ENCODE measurements at places on chromosomes 12 and 14. TPM values are rescaled to one million over a fixed set of nuclear protein-coding genes. Genes with fewer than 3 reads are reported as not detected.

GRCh38 chr12:4979737-4980136 lies 63.9 kb upstream of the KCNA5 start:
- DNase-seq, result peak; percentile 40

Gene DUSP6
- total RNA-seq, result 28.3 TPM

DNA sequence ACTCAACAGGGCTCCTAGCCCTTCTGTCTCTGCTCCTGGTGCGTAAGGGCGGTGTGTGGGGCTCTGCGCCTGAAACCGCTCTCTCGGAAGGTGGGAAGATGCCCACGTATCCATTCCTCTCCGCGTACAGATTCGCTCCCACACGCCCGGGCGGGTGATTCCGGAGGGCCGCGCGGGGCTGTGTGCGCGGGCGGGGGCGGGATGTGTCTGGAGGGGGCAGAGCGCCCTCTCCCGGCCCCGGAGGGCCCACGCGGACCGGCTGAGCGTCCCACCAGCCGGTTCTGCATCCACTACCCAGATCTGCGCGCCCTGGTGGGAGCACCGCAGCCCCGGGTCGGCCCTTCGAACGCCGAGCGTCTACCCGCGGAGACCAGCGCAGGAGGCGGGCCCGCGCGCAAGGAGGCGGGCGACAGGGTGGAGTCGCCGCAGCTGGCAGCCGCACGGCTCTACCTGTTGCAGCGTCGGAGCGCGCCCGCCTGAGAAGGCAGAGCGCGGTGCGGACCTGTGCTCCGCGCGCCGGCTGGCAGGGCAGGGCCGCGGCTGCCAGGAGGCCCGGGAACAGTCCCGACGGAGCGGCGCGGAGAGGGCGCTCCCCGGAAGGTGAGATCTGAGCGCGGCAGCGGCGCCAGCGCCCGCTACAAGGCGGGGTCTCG lies 1.4 kb upstream of the KCNK13 start:
- no peak for DNase-seq

DNA sequence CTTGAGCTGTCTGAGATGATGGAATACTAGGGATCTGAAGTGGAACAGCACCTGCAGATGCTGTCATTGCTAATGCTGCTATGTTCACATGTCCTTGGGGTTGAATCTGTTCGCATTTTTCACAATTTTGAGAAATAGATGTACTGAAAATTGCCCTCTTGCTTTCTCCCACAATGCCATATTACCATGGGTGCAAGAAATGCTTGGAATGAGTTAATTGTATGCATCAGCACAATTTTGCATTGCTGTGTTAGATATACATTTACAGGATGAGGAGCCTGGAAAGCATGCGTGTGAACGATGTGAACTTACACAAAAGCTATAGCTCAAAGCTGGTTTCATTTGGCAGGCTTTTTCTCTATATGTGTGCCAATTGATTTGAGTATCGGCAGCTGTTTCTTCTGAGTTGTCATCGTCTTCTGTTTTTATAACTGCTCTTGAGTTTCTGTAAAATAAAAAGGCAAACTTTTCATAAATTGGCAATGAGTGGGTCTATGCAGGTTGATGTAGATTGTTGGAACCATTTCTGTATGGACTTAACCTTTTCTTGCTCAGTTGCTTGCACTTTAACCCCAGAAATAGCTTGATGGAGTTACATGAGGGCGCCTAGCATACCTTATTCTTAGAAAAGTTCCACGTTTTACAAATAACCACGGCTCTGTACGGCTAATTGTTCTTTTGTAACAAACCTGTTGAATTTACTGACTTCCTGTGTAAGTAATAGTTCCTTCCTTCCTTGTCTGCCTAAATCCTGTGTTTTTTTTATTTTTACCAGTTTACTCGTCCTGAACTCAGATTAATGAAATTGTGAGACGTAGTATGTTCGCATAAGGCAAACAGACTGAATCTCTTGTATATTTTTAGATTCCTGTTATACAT lies 105.9 kb downstream of the FGD4 start:
- DNase-seq, result no peak

DNA sequence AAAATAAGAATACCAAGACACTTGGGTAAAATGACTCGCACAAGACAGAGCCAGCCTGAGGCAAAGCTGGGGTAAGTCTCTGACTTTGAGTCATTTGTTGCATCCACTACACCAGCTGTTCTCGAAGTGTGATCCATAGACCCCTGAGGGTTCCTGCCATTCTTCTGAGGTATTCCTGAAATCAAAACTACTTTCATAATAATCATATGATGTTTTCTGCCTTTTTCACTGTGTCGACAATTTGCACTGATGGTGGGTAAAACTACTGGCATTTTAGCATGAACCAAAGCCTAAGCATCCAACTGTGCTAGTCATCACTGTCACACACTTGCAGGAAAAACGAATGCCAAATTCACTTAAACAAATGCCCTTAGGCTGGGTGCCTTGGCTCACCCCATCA lies 135.5 kb upstream of the FUT8 start:
- DNase-seq, result peak; percentile 92

- no peak for DNase-seq
Observed at GRCh38 chr12:64120568-64120967, 101.5 kb downstream of the KICS2 start.

Gene DAO
- total RNA-seq, result not detected

Gene RILPL2
- 3.3 TPM for total RNA-seq

DNA sequence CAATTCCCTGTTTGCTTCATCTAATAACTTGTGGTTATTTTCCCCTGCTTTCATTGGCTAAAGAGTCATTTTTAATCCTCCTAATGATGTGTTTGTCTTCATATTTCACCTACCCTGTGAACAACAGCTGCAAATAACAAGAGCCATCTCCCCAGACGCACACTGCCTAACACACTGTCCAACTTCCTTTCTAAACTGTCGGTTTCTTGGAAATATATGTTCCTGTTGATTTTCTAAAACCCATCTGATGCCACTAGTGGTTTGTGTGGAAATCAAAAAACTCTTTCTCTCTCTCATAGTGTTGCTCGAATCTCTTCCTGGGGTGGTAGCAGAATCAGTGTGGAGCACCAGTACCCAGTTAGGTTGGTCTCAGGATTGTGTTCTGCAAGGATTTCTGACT lies 226.9 kb downstream of the EPS8 start:
- peak; percentile 94 for DNase-seq

DNA sequence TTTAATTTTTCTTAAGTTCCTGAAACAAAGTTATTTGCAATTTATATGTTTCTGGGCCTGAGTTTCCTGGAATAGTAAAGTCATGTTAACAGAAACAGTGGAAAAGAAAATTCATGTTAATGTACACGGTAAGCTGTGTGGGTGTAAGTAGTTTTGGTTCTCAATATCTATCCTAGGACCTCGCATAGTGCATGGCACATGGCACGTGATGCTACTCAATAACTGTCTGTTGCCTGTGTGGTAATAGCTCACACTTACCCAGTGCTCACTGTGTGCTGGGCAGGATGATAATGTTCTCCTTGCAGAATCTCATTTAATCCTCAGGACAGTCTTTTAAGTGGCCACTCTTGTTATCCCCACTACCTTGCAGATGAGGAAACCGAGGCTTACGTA lies 100.7 kb downstream of the DUSP16 start:
- DNase-seq, result no peak

Gene TMPRSS12
- total RNA-seq, result not detected

GRCh38 chr14:60133487-60133886 lies 31.7 kb downstream of the DHRS7 start:
- peak; percentile 5 for DNase-seq

DNA sequence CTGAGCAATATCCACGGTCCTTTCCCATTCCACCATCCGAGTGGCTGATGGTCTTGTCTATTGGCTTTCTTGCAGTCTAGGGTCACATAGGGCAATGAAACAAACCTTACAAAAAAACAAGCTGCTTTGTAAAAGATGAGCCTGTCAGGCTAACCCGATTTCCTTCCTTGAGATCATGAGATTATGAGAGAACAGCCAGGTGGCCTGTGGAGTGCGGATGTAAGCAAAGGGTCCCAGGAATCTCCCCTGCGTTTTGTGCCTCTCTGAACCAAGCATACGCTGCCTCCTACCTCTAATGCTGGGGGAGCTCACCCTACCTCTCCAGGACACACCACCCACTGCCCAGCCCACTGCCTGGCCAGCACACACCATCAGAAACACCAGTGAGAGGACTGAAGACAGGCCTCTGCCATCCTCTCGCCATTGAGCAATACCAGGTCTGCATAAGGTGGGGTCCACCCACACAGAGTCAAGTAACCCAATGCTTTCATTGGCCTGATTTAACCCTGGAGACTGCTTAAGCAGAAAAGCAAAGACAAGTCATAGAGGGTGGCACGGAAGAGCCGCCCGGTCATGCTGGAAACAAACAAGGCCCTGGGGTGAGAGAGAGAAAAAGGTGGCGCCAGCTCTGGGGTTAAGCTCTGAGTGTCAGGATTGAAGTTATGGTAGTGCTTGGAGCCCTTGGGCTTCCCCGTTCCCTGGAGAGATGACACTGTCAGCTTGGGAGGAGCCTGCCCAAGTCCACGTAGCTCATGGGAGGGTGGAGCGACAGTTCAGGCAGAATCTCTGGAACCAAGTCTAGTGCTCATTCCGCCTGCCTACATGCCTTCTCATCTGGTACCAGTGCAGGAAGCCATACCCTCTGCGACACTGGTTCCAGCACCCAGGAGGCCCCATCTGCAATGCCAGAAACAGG lies 46.6 kb downstream of the CALM1 start:
- no peak for DNase-seq

Gene LMNTD1
- not detected for total RNA-seq

Gene ZNF84
- 21.8 TPM for total RNA-seq

DNA sequence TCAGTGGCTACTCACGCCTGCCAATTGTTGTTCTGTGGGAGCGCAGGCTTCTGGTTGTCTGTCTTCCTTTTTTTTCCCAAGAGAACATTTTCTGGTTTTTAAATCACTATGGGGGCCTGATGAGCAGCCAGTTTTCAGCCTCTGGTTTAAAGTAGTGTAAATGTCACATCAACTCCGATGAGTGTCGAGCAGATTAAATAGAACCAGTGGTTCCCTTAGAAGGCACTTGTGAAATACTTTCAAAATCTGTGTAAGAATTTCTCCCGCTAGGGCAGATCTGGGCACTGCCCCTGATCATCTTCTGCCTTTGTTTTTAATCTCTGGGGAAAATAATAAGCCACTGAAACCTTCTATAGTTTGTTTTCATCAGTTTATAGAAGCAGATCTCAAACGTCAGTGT lies 130.4 kb downstream of the PRIMA1 start:
- no peak for DNase-seq

GRCh38 chr12:120814903-120815429 lies 89.2 kb downstream of the SPPL3 start:
- DNase-seq, result no peak

Gene ALX1
- not detected for total RNA-seq

DNA sequence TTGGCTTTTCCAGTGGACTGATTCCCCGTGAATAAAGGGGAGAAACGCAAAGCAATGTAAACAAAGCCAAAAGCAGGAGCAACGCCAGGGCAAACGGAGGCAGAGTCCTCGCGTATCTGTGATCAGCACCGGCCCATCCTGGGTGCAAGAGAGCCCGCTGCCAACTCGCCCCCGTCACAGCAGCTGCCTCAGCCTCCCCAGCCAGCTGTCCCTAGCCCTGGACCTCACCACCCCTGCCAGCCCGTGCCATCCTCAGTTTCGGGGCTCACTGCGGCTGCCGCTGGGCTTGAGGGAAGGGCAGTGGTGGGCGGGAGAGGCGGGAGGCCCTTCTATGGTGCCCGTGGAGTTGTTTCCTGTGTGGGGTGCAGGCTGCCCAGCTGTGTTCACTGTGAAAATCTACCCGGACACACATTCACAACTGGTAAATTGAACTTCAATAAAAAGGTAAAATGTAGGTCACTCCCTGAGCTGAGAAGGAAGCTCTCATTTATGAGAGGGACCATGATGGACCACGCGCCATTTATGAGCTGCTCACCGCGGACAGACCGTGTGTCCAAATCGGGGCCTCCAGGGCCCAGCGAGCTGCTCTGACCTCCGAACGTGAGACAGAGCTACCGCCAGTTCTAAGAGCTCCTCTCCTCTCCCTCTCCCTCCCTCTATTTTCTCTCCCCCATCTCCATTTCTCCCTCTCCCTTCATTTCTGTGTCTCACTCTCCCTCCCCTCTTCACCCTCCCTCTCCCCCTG lies 330.5 kb upstream of the SFSWAP start:
- no peak for DNase-seq

- no peak for DNase-seq
Observed at GRCh38 chr14:103828315-103828967, 18.9 kb downstream of the PPP1R13B start.

- no peak for DNase-seq
Observed at GRCh38 chr12:97487470-97487869, 24.9 kb downstream of the RMST start.

DNA sequence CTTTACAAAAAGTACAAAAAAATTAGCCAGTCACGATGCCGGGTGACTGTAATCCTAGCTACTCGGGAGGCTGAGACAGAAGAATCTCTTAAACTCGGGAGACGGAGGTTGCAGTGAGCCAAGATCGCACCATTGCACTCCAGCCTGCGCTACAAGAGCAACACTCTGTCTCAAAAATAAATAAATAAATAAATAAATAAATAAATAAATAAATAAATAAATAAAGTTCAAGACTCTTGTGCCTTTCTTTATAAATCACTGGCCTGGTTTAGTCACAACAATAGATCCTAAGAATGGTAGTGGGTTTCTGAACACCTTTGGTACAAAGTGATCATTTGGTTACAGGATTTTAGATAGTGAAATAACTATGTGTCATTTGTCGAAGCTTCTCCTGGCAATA lies 46.1 kb downstream of the ARL1 start:
- DNase-seq, result no peak

DNA sequence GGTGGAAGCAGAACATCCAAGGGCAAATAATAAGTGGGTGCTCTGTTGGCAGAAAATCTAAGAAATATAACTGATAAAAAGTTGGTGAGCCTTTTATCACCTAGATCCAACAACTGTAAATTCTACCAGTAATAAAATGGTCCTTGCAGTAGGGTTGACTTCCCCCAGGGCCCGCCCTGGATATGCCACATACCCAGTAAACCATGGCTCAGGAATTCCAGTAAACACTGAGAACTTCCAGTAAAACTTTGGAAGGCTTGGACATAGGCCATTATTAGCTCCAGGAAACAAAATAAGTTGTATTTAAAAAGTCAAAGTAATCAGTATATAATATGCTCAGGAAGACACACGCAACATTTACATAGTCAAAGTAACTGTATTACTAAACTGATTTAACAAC lies 402.2 kb downstream of the BCAT1 start:
- no peak for DNase-seq

DNA sequence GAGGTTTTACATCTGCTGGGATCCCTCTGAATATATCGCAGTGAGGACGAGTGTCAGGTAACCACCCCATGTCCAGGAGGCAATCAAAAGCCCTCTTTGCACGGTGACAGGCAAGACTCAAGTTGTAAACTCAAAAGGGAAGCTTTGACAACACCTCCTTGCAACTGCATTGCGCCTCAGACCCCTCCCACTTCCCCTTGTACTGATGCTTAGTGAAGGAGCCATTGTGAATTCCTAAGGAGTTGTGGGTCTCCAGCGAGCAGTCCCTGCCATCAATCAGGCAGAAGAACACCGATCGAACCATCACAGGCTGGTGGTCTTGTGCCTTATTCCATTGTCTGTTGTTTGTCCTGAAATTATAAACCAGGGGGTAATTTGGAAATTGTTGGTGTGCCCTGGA lies 112.6 kb downstream of the CCDC60 start:
- DNase-seq, result no peak

Gene SERPINA3
- 1.2 TPM for total RNA-seq

Gene SLCO1C1
- total RNA-seq, result not detected

Measured in LHCN-M2 (cell line).